IPS DF 6.9 (cell line): ENCODE measurements at places on chromosomes 16 and 17.

- DNase-seq = no peak
Measured at GRCh38 chr16:48194828-48195556, 39.2 kb upstream of the ABCC12 start.

- DNase-seq = no peak
Measured at GRCh38 chr17:40680998-40681397, 16.0 kb upstream of the KRT222 start.

- DNase-seq = no peak
Measured at GRCh38 chr17:6084311-6085161, 14.4 kb downstream of the WSCD1 start.

DNA sequence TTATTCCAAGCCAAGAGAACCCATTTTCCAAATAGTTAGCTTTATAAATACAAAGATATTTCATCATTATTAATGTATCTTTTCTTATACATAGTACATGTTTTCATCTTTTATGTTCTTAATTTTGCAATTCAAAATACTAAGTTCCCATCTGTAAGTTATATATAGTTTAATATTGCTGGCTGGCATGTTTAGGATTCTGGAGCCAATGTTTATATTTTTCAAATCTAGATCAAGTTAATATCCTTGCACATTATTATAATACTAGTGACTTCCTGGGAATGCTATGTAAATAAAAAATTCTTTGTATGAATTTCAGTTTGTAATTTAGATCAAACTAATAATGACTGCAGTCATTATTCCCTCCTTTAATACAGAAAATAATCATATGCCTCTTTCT is 189.7 kb downstream of the CNTNAP4 start:
- DNase-seq = no peak
